ENCODE measurements at places on chromosomes 6 and 20.

- no peak for DNase-seq
These were observed 27.8 kb upstream of the SRPK1 start for GRCh38 chr6:35948725-35949124.

DNA sequence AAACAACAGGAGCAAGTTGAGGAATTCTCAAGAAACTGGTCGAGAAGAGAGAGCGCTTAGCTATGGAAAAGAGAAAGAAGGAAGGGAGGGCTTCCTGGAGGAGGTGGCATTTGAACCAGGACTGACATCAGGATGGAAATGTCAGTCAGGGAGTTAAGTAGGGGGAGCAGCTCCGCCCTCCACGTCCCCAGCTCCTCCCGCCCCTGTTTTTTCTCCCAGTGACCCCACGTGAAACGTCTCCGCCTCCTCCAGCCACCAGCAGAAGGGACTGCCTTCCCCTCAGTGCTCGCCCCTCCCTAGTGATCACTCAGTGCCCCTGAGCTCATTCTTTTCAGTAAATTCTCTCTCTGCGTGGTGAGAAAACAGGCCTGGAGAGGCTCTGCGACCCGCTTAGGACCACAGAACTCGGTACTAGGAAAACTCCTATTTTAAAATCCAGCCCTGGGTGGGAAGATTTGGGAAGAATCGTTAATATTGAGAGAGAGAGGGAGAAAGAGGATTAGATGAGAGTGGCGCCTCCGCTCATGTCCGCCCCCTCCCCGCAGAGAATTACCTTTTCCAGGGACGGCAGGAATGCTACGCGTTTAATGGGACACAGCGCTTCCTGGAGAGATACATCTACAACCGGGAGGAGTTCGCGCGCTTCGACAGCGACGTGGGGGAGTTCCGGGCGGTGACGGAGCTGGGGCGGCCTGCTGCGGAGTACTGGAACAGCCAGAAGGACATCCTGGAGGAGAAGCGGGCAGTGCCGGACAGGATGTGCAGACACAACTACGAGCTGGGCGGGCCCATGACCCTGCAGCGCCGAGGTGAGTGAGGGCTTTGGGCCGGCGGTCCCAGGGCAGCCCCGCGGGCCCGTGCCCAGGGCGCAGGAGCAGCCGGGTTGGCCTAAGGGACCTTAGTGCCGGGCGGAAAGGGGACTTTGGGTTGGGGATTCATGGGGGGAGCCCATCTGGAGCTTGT, 4.6 kb downstream of the HLA-DPB1 start:
- no peak for DNase-seq

DNA sequence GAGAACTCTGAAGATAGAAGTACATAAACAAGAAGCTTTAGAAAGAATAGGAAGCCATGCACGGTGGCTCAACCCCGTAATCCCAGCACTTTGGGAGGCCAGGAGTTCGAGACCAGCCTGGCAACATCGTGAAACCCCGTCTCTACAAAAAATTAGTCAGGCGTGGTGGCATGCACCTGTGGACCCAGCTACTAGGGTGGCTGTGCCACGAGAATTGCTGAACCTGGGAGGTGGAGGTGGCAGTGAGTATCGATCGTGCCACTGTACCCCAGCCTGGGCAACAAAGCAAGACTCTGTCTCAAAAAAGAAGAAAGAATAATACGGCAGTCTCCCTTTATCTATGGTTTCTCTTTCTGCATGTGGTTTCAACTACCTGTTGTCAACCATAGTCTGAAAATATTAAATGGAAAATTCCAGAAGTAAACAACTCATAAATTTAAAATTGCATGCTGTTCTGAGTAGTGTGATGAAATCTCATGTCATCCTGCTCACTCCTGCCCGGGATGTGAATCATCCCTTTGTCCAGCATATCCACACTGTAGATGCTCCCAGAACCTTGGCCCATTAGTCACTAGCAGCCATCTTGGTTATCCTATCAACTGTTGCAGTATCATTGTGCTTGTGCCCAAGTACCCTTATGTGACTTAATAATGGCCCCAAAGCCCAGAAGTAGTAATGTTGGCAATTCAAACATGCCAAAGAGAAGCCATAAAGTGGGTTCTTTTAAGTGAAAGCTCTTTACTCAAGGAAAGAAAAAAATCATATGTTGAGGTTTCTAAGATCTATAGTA, 22.1 kb downstream of the DEK start:
- DNase-seq: no peak

- DNase-seq: no peak
These were observed 60.4 kb downstream of the HAO1 start for GRCh38 chr20:7879883-7880282.

GRCh38 chr6:84103029-84103428, 69.5 kb downstream of the MRAP2 start:
- DNase-seq: no peak

GRCh38 chr6:54629131-54629530, 217.4 kb upstream of the FAM83B start:
- DNase-seq: no peak

- DNase-seq: no peak
These were observed 258.3 kb downstream of the NFATC2 start for GRCh38 chr20:51284176-51284575.

- DNase-seq: no peak
These were observed 464.3 kb downstream of the EPM2A start for GRCh38 chr6:145271040-145271439.

DNA sequence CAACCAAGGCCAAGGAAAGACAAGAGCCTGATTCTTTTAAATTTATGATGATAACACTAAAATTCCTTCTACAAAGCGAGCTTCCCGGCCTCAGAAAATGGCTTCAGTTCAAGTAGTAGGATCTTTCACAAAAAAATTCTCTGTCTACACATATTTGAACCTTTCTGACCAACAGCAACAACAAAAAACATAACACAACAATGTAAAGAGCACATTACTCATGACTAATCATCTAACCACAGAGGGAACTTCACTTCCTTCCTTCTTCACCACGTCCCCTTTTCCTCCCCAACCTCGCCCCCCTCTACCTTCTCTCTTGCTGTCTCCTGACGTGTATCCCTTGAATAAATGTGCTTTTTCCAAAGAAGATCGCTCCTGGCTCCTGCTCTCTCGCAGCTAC, 228.2 kb downstream of the MYLK4 start:
- DNase-seq: no peak

GRCh38 chr20:14667226-14667625, 329.8 kb upstream of the FLRT3 start:
- DNase-seq: no peak

DNA sequence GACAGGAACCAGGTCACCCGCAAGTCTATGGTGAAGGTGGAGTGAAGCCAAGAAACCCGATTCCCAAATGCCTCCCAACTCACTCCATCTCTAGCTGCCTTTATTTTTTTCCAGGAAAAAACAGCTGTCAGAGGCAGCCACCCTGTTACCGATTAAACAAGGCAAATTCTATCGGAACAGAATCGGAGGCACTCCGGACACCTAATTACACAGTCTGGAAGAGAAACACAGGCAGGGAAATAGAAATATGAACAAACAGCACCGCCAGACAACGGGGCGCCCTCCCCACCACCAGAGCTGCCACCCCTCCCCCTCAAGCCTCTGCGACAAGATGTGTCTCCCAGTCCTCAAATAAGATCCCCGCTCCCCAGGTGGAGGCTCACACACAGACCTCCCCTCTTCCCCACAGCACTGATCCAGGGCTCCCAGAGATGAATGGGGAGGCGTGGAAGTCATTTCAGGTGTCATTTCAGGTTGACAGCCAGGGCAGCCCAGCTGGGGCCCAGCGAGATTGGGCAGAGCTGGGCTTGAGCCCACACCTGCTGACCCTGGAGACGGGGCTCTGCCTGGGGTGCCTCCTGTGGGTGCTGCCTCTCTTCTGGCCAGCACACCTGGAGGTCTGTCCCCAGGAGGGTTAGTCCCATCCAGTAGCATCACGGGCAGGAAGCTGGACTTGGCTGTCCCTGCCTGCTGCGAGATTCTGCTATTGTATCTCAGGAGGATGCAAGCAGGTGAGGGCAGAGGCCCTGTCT, 19.8 kb upstream of the VSTM2L start:
- no peak for DNase-seq

DNA sequence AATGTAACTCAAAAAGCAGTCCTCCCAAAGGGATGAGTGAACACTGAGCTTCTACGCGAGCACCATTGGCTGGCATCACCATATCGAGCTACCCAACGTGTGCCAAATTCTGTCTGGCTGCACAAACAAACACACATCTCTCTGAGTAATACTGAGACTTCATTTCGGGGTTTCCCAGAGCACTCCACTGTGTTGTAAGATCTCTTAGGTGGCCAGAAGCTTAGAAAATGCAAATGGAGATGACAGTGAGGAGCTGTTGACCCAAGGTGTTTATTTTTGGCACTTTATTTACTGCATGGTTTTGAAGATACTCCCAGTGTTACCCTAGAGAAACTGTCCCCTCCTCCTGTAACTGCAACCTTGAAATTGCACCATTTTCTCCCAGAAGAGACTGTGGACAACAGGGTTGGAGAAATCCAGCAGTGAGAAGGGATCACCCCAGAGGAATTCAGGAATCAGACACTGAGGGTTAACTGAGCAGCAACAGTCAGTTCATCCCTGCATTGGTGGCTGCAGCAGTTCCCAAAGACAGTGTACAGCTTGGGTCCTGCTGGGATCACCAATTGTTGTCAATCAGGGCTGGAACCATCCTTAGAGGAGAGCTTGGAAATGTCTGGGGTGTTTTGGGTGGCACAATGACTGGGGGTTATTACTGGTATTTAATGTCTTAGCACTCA, 1.0 kb upstream of the RIPOR2 start:
- DNase-seq: peak; percentile 70

DNA sequence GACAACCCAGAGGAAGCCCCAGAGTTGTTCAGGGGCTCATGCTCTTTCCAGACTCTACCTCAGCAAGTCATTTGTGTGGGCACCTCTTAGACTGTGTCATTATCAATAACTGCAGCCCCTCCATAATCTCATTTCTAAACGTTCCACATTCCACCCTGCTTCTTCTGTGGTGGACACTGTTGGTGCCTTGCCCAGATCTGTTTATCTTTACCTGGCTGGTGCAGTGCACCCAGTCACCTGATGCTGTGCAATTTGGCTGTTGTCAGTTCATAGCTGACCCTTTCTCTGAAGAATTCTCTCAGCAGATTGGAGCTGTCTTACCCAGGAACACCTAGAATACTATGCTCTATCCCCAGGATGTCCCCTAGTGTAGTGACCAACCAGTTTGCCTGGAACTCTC, 80.0 kb downstream of the ATRN start:
- DNase-seq: no peak

GRCh38 chr6:6665555-6666243, 77.2 kb downstream of the LY86 start:
- DNase-seq: no peak

GRCh38 chr20:38615283-38615682, 13.7 kb downstream of the ARHGAP40 start:
- DNase-seq: no peak

DNA sequence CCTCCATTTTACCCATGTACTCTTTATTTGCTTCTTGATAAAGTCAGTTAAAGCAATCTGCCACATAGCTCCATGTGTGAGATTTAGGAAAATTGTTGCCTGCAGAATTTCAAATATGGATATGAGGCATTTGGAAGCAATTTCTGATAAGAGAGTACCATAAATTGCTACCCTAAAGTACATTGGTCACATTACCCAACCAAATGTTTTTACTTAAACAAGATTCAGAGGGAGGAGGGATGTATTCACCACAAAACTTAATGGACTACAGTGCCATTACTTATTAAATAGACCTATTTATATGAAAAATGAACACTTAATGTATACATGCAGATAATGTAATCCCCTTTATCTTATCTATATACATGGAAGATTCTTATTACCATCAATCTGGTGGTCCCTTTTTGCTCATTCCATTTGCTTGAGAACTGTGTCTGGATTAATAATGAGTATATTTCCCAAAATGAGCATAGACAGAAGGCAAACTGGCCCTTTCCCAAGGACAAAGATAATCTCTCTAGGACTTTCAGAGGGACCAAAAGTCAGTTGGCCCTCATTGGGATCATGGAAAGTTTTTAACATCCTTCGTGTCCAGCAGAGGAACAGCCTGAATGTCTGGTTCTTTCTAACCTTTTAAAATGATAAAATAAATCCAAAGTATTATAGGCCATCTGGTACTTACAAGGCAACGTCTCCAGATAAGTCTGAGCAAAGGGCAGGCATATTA, 526.4 kb downstream of the CBLN4 start:
- DNase-seq: no peak

DNA sequence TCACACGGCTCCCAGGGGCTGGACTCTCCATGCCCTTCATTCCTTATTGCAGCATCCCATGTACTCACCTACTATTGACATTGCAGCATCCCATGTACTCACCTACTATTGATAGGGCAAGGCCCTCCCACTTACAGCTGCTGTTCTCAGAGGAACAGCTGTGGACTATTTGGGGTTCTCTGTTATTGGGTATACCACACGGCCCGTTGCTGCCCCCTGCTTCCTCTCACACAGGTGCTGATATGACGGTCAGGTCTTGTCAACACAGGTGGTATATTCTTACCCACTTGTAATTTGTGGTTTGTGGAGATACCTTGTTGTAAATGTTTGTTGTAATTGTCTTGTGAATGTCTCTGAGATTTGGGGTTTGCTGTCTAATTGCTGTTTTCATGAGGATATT, 18.8 kb downstream of the ALDH5A1 start:
- DNase-seq: no peak

GRCh38 chr6:144415835-144416237, 130.7 kb downstream of the UTRN start:
- DNase-seq: no peak

- no peak for DNase-seq
These were observed 105.1 kb downstream of the PHF3 start for GRCh38 chr6:63740709-63741108.

DNA sequence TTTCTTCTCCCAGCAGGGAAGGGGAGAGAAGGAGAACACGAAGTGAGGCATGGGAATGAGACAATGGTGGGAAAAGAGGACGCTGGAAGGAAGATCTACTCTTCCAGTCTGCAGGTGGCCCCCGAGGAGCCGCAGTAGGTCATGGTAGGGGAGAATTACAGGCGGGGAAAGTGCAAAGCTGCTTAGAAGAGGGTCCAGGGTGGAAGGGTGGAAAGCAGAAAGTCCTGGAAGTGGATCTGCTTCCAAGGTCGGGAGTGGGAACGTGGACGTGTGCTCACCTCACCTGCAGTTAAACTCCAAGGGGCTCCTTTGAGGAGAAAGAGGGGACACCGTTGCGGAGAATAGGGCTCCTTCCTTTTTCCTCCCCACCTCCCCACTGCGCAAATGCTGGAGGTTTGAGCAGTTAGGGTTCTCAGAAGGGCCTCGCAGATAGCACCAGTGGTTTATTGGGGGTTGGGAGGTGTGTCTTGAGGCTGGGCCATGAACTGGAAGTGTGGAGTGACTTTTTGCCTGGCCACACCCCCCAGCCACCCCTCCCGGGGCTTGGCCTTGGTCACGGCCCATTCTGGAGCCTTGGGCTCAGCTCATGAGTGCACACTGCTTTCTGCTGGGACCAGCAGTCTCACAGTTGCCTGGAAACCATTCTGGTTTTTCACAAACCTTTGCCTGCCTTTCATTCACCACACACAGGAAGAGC, 100.4 kb upstream of the MLN start:
- peak; percentile 83 for DNase-seq

- no peak for DNase-seq
These were observed 185.8 kb upstream of the MAN1A1 start for GRCh38 chr6:119535332-119535731.

Measured in naive thymus-derived CD4-positive, alpha-beta T cell (primary cell).